ENCODE measurements at places on chromosomes 4 and X. TPM values are rescaled to one million over a fixed set of nuclear protein-coding genes. Genes with fewer than 3 reads are reported as not detected.

DNA sequence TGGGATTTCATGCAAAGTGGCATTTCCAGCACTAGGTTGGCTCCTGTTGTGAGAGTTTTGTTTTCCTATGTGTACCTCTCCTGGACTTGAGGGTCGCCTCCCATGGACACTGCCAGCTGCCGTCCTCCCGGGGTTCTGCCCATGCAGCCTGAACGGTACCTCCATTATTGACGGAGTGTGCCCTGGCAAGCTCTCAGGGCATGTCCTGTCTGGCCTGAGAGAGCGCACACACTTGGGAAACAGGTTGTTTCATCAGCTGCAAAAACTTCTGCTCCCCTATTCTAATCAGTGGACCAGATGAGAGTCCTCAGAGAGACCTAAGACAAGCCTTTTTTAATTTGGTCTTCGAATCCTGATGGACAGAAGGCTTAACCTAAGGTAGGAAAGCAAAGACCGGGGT, 56.6 kb upstream of the HOPX start:
- DNase-seq, result no peak
- no peak overlapping the region for H3K27ac ChIP-seq
- H3K4me3 ChIP-seq, result no peak overlapping the region
- H3K4me1 ChIP-seq, result no peaks in the 10 kb centered on the region
- no peaks in the 10 kb centered on the region for H3K36me3 ChIP-seq

GRCh38 chr4:181525634-181526033, 717.6 kb upstream of the TENM3 start:
- no peaks in the 10 kb centered on the region for H3K4me1 ChIP-seq
- H3K4me3 ChIP-seq, result no peak overlapping the region
- peaks cover 2% of the 10 kb centered on the region for H3K27me3 ChIP-seq

GRCh38 chr4:96736352-96736889, 896.5 kb downstream of the PDHA2 start:
- H3K27ac ChIP-seq, result no peak overlapping the region
- DNase-seq, result peak; percentile 1
- H3K36me3 ChIP-seq, result no peaks in the 10 kb centered on the region
- H3K4me1 ChIP-seq, result no peaks in the 10 kb centered on the region
- no peaks in the 10 kb centered on the region for H3K27me3 ChIP-seq
- no peak overlapping the region for H3K4me3 ChIP-seq

GRCh38 chr4:141065872-141066271, 67.4 kb downstream of the RNF150 start:
- no peak for DNase-seq
- no peaks in the 10 kb centered on the region for H3K36me3 ChIP-seq
- H3K4me3 ChIP-seq, result no peak overlapping the region
- H3K4me1 ChIP-seq, result no peaks in the 10 kb centered on the region
- H3K27ac ChIP-seq, result no peak overlapping the region

DNA sequence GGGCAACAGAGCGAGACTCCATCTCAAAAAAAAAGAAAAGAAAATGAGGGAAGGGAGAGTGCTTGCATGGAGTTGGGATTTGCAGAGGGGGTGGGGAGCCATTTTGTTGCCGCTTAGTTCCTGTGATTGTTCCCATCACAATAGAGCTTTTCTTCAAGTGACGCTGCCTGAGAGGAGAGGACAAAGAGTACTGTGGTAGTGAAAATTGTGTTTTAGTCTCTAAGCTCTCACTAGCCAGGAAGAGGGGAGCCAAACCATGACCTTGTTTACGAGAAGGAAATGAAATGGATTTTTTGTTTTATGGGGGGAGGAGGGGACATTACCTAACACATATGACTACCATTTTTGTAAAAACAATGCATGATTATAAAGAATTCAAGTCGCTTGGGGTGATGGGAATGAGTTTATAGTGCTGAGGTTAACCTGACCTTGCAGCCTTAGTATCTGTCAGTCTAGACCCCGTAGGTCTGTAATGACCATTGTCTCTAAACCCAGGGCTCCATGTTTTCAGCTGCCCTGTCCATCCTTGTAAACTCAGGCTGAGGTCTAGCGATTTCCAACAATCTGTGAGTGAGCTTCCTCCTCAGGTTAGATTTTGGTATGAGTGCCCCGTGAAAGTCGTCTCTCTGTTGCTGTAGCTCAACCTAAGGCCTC, 18.8 kb downstream of the SRD5A3 start:
- H3K4me1 ChIP-seq, result no peaks in the 10 kb centered on the region
- no peak overlapping the region for H3K4me3 ChIP-seq
- DNase-seq, result no peak
- H3K27ac ChIP-seq, result peak overlapping the region; percentile 26
- H3K36me3 ChIP-seq, result peaks cover 4% of the 10 kb centered on the region

BMPR1B gene
- 2.3 TPM for total RNA-seq

NAA11 gene
- not detected for total RNA-seq
